ENCODE measurements at places on chromosomes 11 and 22.
A peak's percentile ranks its signal among the peaks of the same experiment; 100 is the strongest.

DNA sequence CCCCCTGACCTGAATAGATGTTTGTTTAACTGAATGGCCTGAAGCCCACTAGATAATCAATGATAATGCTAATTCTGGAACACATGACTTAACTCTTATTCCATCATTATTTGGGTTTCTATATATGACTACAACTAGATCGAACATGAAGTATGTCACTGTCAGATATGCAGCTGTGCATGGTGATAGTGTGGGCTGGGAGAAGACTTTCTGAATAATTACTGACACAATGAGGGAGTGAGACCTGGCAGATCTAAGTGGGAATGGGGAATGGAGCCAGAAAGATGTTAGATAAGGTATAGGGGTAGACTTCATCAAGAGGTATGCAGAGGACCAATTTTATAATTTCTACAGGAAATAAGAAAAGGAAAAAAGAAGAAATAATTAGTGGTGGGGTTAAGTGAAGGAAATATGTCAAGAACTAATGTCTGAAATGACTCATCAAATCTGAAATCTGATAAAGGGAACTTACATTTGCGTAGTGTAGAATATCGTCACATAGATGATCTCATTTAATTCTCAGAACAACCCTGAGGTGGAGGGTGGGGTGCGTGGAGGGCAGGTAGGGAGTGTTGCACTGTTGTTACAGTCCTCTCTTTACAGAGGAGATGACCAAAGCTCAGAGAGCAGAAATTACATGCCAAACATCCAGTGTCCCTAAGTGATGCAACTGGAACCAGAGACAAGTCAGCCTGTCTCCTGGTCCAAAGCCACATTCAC, 68.2 kb upstream of the EED start:
- DNase-seq, result peak; percentile 9

- DNase-seq, result no peak
Observed at GRCh38 chr11:76085270-76085669, 121.0 kb downstream of the WNT11 start.

DNA sequence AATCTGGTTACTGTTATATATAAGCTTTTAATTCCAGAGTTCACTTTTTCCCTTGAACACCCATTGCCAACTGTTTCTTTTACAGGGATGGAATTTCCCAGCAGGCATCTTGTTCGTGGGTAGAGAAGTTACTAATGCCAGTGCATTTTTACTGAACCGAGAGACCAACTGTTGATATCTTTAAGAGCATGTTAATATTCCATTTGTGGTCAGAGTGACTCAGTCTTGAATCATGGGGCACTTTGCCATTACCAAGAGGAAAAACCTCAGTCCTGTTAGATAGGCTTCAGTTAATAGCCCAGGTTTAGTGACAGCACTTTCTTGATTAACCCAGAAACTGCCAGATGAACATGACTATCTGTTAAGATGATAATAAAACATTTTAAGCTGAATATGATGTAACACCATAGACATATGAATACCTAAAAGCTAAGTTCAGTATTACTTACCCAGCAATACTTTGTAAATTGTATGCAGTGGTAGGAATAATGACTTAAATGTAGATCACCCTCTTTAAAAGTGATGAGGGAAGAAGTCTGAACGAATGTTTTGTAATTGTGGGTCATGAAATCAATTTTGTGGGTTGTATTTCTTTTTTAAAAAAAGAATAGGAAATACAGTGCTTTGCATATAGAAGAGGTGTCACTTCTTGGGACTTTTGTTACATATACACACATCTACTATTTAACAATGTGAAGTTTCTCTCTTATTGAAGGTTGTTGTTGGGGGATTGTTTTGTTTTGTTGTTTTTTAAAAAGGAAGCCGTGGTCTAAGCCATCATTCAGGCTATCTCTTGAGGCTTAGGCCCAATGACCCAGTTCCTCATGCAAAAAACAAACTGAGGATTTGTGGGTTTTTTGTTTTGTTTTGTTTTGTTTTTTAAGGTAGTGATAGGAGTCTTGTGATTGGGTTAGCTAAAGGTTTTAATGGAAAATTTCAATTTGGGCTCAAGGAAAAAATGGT, 79.2 kb upstream of the GRIK4 start:
- DNase-seq, result peak; percentile 6

GRCh38 chr11:124930799-124931198, 5.0 kb downstream of the HEPACAM start:
- DNase-seq, result no peak

GRCh38 chr11:128678024-128678423, 15.8 kb upstream of the FLI1 start:
- no peak for DNase-seq

DNA sequence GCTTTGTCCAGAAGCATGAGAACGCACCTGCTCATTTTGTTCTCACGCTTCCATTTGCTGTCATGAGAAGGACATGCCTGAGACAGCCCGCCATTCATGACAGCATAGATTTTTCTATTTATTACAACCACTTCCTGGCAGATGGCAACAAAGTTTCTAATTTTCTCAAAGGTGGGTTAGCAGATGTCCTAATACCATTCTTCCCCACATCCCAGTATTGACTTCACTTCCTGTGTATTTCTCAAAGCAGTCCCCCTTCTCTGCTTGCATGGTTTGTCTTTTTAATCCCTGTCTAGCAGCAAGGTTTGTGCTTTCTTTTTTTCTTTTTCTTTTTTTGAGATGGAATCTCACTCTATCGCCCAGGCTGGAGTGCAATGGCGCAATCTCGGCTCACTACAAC, 94.3 kb downstream of the ISX start:
- DNase-seq, result no peak

GRCh38 chr22:42649246-42650099, at the start of gene CYB5R3:
Gene CYB5R3 (minus strand): TSS chr22:42649392. CDS start chr22:42649315, 77 bp downstream.
- peak; percentile 63 for DNase-seq

DNA sequence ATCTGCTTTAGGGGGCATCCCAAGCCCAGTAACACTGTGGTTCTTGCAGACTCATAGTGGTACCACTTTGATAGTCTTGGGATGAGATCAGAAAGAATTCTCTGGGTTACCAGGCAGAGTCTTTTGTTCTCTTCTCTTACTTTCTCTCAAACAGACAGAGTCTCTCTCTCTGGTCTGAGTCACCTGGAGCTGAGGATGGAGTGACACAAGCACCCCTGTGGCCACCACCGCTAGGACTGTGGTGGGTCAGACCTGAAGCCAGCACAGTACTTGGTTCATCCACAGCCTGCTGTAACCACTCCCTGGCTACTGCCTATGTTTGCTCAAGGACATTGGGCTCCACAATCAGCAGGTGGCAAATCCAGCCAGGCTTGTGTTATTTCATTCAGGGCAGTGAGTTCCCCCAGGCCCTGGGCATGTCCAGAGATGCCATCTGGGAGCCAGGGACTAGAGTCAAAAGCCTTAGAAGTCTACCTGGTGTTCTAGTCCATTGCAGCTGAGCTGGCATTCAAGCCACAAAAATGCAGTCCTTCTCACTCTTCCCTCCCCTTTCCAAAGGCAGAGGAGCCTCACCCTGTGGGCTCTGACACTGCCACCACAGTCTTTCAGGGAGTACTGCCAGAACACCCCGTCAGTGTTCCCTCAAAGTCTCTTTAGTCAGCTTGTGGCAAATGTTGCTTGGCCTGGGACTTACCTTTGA, 29.9 kb downstream of the ENDOD1 start:
- DNase-seq, result no peak

DNA sequence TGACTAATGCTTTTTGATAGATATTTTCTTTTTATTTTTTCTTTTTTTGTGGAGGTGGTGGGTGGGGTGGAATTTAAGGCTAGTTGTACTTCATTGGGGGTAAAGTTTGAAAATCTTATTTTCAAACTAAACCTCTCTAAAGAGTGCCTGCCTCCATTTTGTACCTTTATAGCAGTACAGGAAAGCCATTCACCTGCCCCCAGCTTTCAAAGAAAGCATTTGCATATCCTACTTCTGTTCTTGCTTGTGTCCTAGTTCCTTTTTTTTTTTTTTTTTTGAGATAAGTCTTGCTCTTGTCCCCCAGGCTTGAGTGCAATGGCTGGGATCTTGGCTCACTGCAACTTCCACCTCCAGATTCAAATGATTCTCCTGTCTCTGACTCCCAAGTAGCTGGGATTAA, 766.2 kb upstream of the LRRC4C start:
- no peak for DNase-seq

- DNase-seq, result no peak
Observed at GRCh38 chr11:2670541-2671100, 29.2 kb downstream of the KCNQ1OT1 start.

- DNase-seq, result no peak
Observed at GRCh38 chr11:60984636-60985035, 13.2 kb downstream of the CD6 start.

DNA sequence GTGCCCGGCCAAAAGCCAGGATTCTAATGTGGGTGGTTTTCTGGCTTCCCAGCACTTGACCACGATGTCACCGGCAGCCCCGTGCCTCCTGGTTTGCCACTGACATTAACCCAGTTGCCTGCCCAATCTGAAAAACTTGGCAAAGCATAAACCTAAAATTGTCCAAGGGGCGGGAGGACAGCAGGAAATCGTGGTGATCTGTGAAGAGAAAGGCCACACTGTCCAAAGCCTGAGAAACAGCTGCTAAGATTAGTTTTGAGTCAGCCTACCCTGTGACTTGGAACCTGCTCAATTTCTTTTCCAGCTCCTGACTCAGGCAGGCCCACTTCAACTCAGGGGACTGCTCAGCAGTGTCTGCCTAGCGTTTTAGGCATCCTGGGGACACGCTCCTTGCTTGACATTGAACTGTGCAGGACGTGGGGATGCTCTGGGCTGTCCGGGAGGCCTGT, 8.2 kb upstream of the F2 start:
- no peak for DNase-seq

DNA sequence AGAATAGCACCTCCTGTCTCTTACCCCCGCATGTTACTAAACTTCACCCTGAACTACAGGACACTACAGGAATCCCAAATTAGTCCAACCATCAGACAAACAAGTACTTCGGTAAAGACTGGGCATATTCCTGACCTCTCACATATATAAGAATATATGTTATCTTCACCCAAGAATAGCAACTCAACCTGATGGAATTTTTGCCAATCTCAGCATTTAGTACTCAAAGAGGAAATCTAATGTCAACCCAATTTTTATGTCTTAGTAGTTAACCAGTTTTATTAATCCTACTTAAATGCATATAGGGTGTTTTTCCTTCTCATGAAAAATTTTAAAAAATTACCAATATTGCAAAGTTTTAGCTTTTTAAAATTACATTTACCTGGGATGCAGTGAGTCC, 26.2 kb downstream of the PGR start:
- DNase-seq, result no peak
